IMR-90 (cell line): ENCODE measurements at places on chromosomes 1 and 21. TPM values are rescaled to one million over a fixed set of nuclear protein-coding genes. Genes with fewer than 3 reads are reported as not detected.

GRCh38 chr1:245156736-245157505 is 2.1 kb downstream of the KIF26B start:
- peaks cover 3% of the 10 kb centered on the region for H3K36me3 ChIP-seq
- no peaks in the 10 kb centered on the region for H3K27me3 ChIP-seq
- peak; percentile 12 for DNase-seq
- H3K4me1 ChIP-seq: no peaks in the 10 kb centered on the region

GRCh38 chr1:17926906-17927305 is 171.8 kb downstream of the ACTL8 start:
- H3K27ac ChIP-seq: no peak overlapping the region
- no peaks in the 10 kb centered on the region for H3K4me1 ChIP-seq
- no peak for DNase-seq
- H3K36me3 ChIP-seq: no peaks in the 10 kb centered on the region
- H3K4me3 ChIP-seq: no peak overlapping the region

The EDN2 gene
- not detected in 2 replicates for total RNA-seq

DNA sequence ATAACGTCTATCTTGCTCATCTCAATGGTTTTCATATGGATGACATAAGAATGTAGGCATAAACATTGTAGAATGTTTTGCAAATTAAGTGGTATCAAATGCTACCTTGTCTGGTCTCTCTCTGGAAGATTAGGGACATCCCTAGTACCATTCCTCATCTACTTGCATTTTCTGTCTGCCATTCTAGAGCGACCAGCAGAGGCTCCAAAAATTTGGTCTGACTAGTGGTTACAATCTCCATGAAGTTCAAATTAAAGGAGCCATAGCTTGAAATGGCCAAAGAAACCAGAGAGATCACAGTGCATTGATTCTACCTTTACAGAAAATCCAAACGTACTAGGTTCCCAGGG is 1.1 kb downstream of the CD84 start:
- no peak for DNase-seq
- H3K27ac ChIP-seq: no peak overlapping the region
- no peaks in the 10 kb centered on the region for H3K36me3 ChIP-seq
- H3K4me3 ChIP-seq: no peak overlapping the region
- no peaks in the 10 kb centered on the region for H3K4me1 ChIP-seq

GRCh38 chr1:185896863-185897262 is 162.7 kb downstream of the HMCN1 start:
- peak; percentile 40 for DNase-seq
- H3K27ac ChIP-seq: no peak overlapping the region
- no peaks in the 10 kb centered on the region for H3K27me3 ChIP-seq
- no peak overlapping the region for H3K4me3 ChIP-seq
- H3K36me3 ChIP-seq: no peaks in the 10 kb centered on the region
- peaks cover 3% of the 10 kb centered on the region; the same call in 1 of the 2 replicates for H3K4me1 ChIP-seq

The OR10Z1 gene
- not detected in 2 replicates for total RNA-seq

DNA sequence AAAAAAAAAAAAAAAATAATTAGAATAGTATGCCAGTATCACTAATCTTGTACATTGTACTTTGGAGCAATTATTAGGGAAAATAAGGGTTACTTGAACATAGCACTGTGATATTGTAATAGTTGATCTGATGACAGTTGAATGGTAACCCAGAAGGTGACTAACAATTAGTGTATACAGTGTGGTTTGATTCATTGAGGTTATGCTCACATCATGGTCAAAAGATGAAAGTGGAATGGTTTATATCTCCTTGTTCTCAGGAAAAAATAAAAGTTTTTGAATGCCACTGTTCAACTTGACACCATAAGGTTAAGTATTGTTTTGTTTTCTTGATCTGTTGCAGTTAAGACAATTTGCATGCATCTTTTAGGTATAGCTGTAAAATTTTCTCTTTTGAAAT is 87.0 kb downstream of the GPR52 start:
- no peaks in the 10 kb centered on the region for H3K36me3 ChIP-seq
- H3K4me3 ChIP-seq: no peak overlapping the region
- no peaks in the 10 kb centered on the region for H3K27me3 ChIP-seq
- H3K27ac ChIP-seq: no peak overlapping the region
- peaks cover 2% of the 10 kb centered on the region; the same call in 1 of the 2 replicates for H3K4me1 ChIP-seq

DNA sequence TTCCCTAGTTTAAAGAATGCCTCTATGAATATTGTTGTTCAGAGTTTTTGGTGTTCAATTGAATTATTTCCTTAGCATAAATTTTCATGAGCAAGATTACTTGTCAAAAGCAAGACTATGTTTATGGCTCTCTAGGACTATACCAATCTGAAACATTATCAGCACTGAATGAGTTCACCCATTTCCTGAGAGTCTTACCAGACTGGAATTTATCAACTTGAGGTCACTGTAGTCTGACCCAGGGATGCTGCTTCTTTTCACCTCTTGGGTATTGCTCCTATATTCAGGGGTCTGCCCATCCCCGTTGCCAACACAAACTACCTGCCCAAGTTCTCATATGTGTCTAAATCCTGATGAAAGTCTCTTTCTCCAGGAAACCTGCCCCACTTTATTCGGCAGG is 42.6 kb downstream of the OPTC start:
- DNase-seq: peak; percentile 56
- no peaks in the 10 kb centered on the region for H3K36me3 ChIP-seq
- H3K4me1 ChIP-seq: peaks cover 30% of the 10 kb centered on the region
- H3K4me3 ChIP-seq: no peak overlapping the region
- H3K27me3 ChIP-seq: no peaks in the 10 kb centered on the region
- H3K27ac ChIP-seq: peak overlapping the region; percentile 62; the same call in 1 of the 2 replicates

GRCh38 chr1:37631036-37631435 is 3.7 kb downstream of the RSPO1 start:
- no peak overlapping the region for H3K27ac ChIP-seq
- H3K4me3 ChIP-seq: no peak overlapping the region
- no peaks in the 10 kb centered on the region for H3K36me3 ChIP-seq
- no peak for DNase-seq

GRCh38 chr1:205046870-205047269 is 3.9 kb downstream of the CNTN2 start:
- H3K36me3 ChIP-seq: no peaks in the 10 kb centered on the region
- DNase-seq: no peak
- H3K27ac ChIP-seq: no peak overlapping the region
- no peak overlapping the region for H3K4me3 ChIP-seq

The NPHS2 gene
- total RNA-seq: not detected in 2 replicates

The SLC9C2 gene
- total RNA-seq: not detected in 2 replicates

GRCh38 chr1:8671306-8671917 is 146.0 kb downstream of the RERE start:
- no peaks in the 10 kb centered on the region for H3K36me3 ChIP-seq
- peak; percentile 84 for DNase-seq
- H3K27me3 ChIP-seq: no peaks in the 10 kb centered on the region
- H3K27ac ChIP-seq: no peak overlapping the region

The NCSTN gene
- 46.7 and 60.2 TPM in 2 replicates for total RNA-seq

DNA sequence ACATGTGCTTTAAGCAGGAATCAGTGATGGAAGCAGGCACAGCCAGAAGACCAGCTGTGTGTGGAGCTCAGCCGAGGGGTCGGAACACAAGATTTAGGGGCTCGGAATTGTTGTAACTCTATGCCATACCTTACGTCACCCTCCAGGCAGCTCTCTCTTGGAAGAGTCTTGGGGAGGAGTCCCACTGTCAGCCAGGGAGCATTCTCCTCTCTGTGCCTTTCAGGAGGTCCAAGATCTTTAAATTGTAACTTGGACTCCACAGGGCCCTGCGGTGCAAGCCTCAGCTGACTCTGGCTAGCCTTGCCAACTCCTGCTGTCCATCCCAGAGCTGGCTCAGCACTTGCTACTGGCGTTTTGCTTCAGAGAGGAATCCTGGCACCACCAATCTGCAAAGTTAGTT is 26.4 kb upstream of the ROR1 start:
- H3K27ac ChIP-seq: no peak overlapping the region
- peaks cover 6% of the 10 kb centered on the region; the same call in 1 of the 2 replicates for H3K4me1 ChIP-seq
- no peaks in the 10 kb centered on the region for H3K36me3 ChIP-seq

The LY9 gene
- total RNA-seq: not detected in 2 replicates

GRCh38 chr1:202642619-202643291 is 67.5 kb downstream of the SYT2 start:
- H3K36me3 ChIP-seq: no peaks in the 10 kb centered on the region
- H3K4me3 ChIP-seq: no peak overlapping the region
- H3K27me3 ChIP-seq: peaks cover 61% of the 10 kb centered on the region
- no peak for DNase-seq

GRCh38 chr1:241606544-241606943 is 33.6 kb downstream of the CHML start:
- DNase-seq: no peak
- H3K27ac ChIP-seq: no peak overlapping the region
- peaks cover 10% of the 10 kb centered on the region for H3K4me1 ChIP-seq
- no peaks in the 10 kb centered on the region for H3K27me3 ChIP-seq

DNA sequence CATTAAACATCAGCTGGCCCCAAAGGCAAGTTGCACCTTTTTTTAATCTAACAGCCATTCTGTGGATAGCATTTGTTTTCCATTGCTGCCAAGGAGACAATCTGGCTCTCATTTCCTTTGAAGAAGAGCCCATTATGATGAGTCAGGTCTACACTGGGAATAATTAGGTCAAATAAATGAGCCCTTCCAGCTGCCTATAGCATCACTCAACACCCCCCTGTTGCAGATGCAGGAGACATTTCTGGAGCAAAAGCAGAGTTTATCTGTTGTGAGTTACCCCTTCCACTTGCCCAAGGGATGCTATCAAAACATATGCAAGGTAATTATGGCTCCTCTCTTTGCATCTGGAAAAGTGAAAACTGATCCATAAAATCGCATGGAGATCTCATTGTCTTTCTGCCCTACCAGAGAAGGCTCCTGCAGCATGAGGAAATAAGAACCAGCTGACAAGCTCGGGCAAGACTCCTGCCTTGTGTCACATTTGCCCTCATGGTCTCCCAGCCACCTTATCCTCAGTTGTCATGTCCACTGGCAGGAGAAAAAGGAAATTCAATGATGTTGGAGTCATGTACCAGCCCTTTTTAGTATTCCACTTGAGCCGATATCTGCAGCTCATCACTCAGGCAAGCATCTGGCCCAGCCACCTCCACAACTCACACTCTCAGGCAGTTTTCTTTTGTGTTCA is 135.9 kb downstream of the SLC30A10 start:
- H3K27ac ChIP-seq: no peak overlapping the region
- no peaks in the 10 kb centered on the region for H3K27me3 ChIP-seq

- no peaks in the 10 kb centered on the region; the same call in 1 of the 2 replicates for H3K4me1 ChIP-seq
- DNase-seq: no peak
- no peak overlapping the region for H3K27ac ChIP-seq
- H3K36me3 ChIP-seq: peaks cover 5% of the 10 kb centered on the region; the same call in 1 of the 2 replicates
- H3K27me3 ChIP-seq: no peaks in the 10 kb centered on the region
- H3K4me3 ChIP-seq: no peak overlapping the region
These were observed 22.9 kb downstream of the UBIAD1 start for GRCh38 chr1:11295905-11296304.

The LCE6A gene
- not detected in 2 replicates for total RNA-seq

The MFN2 gene
- total RNA-seq: 76.4 and 84.2 TPM in 2 replicates

The TRNP1 gene
- total RNA-seq: 68.6 and 91.6 TPM in 2 replicates

DNA sequence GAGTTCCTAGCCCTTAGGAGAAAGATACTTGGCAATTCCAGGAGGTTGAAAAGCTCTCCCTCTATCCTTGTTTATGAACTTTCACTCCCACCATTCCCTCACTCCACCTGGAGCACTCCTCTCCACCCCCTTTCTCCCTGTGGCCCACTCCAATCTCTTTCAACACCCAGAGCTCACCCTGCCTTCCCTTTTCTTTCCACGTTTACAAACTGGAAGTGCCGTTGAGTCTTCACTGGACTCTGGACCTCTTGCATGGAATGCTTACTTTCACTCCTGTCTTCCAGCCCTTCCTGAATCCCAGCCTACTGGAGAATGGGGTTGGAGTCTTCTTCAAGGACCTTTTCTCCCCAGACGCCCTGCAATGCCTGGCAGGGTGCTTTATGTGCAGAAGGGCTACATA is 198.5 kb downstream of the RHOU start:
- no peaks in the 10 kb centered on the region; the same call in 1 of the 2 replicates for H3K4me1 ChIP-seq
- H3K27me3 ChIP-seq: peaks cover 15% of the 10 kb centered on the region; the same call in 1 of the 2 replicates
- no peaks in the 10 kb centered on the region for H3K36me3 ChIP-seq
- no peak overlapping the region for H3K4me3 ChIP-seq
- no peak overlapping the region for H3K27ac ChIP-seq

DNA sequence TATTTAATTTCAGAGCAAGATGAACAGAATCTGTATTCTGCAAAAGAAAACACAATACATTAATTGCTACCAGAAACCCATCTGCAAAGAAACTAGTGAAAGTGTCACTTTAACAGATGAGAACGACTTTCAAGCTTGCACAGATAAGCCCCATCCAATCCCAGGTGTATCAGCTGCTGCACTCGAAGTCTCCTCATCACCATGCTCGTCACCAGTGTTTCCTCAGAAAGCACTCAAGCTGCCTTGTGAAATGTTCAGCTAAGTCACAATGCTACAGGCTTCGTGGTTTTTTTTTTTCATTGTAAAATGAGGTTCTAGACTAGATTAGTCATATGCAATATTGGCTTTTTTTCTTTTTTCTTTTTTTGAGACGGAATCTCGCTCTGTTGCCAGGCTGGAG is 3.3 kb upstream of the TOMM20 start:
- H3K27ac ChIP-seq: no peak overlapping the region
- no peaks in the 10 kb centered on the region for H3K27me3 ChIP-seq
- DNase-seq: no peak
- no peak overlapping the region for H3K4me3 ChIP-seq

The SELP gene
- total RNA-seq: not detected in 2 replicates

DNA sequence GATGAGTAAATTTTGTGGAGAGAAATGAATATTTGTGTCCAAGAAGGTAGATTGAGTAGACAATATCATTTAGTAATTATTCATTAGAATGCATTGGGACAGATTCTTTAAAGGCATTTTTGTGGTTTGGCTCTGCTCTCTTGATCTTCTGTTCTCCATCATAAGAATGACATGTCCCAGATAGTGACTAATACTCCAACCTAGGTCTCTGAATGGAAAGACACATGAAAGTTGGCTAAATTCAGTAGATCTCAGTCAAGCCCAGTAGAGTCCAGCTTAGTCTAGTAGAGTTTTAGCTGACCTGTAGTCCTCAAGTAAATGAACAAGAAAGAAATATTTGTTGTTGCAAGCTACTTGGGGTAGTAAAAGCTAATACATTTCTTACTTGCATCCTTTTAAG is 61.8 kb upstream of the DNAH14 start:
- DNase-seq: no peak
- H3K4me1 ChIP-seq: no peaks in the 10 kb centered on the region; the same call in 1 of the 2 replicates
- H3K27me3 ChIP-seq: peaks cover 2% of the 10 kb centered on the region; the same call in 1 of the 2 replicates
- no peak overlapping the region for H3K27ac ChIP-seq
- H3K4me3 ChIP-seq: no peak overlapping the region
- H3K36me3 ChIP-seq: no peaks in the 10 kb centered on the region

GRCh38 chr1:243513726-243514491 is 258.1 kb downstream of the SDCCAG8 start:
- H3K27me3 ChIP-seq: no peaks in the 10 kb centered on the region
- no peak overlapping the region for H3K27ac ChIP-seq
- H3K36me3 ChIP-seq: peaks cover 9% of the 10 kb centered on the region
- H3K4me1 ChIP-seq: peaks cover 5% of the 10 kb centered on the region; the same call in 1 of the 2 replicates
- no peak overlapping the region for H3K4me3 ChIP-seq

The HFM1 gene
- total RNA-seq: 0.18 and 0.83 TPM in 2 replicates

GRCh38 chr1:204113896-204114295 is 37.9 kb downstream of the ETNK2 start:
- DNase-seq: peak; percentile 38
- H3K36me3 ChIP-seq: peaks cover 2% of the 10 kb centered on the region; the same call in 1 of the 2 replicates
- H3K27me3 ChIP-seq: no peaks in the 10 kb centered on the region
- H3K4me3 ChIP-seq: no peak overlapping the region
- no peak overlapping the region for H3K27ac ChIP-seq
- H3K4me1 ChIP-seq: peaks cover 8% of the 10 kb centered on the region; the same call in 1 of the 2 replicates

The ITLN1 gene
- not detected in 2 replicates for total RNA-seq
